ENCODE measurements at places on chromosomes 2 and 18. TPM values are rescaled to one million over a fixed set of nuclear protein-coding genes. Genes with fewer than 3 reads are reported as not detected.
A peak's percentile ranks its signal among the peaks of the same experiment; 100 is the strongest.

Gene NEURL3
- total RNA-seq, result not detected

Gene CCDC102B
- total RNA-seq, result 1.8 TPM

Gene L3MBTL4
- 12.3 TPM for total RNA-seq

Gene IL1F10
- not detected for total RNA-seq

Gene RASGRP3
- total RNA-seq, result 205 TPM

Gene SPP2
- total RNA-seq, result not detected

Gene C2orf15
- 1.2 TPM for total RNA-seq

- no peak overlapping the region for H3K4me3 ChIP-seq
- DNase-seq, result no peak
- no peaks in the 10 kb centered on the region for H3K36me3 ChIP-seq
- H3K4me1 ChIP-seq, result no peaks in the 10 kb centered on the region
- H3K27me3 ChIP-seq, result peaks cover 2% of the 10 kb centered on the region
Measured at GRCh38 chr18:35197296-35197695, 43.5 kb upstream of the ZNF397 start.

DNA sequence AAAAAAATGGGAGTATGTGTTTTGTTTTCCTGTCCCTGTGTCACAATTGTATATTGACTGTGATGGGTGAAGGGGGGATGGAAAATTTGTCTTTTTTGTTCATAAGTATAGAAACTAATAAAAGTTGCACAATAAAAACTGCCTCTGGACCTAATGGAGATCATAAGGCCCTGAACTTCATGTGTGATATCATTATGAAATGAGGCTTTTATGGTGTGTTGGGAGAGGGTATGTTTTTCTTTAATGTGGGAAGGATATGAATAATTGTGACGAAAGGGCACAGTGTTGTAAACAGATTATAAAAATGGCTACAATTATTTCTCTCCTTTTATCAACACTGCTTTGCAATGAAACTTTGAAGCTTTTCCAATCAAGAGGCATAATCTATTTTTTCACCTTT is 1889.3 kb upstream of the CELF4 start:
- no peaks in the 10 kb centered on the region for H3K27me3 ChIP-seq
- H3K4me3 ChIP-seq, result no peak overlapping the region
- no peak overlapping the region for H3K27ac ChIP-seq
- DNase-seq, result no peak
- H3K36me3 ChIP-seq, result no peaks in the 10 kb centered on the region
- H3K4me1 ChIP-seq, result no peaks in the 10 kb centered on the region

- no peak for DNase-seq
- peak overlapping the region; percentile 42 for H3K27ac ChIP-seq
- H3K4me1 ChIP-seq, result peaks cover 30% of the 10 kb centered on the region
- H3K36me3 ChIP-seq, result no peaks in the 10 kb centered on the region
Measured at GRCh38 chr18:72091369-72091768, 452.8 kb downstream of the CBLN2 start.

- DNase-seq, result no peak
- H3K27me3 ChIP-seq, result no peaks in the 10 kb centered on the region
- H3K4me3 ChIP-seq, result peak overlapping the region; percentile 78
- peaks cover 41% of the 10 kb centered on the region for H3K36me3 ChIP-seq
- H3K27ac ChIP-seq, result peak overlapping the region; percentile 96
Measured at GRCh38 chr2:197292619-197293018, 18.0 kb downstream of the ANKRD44 start.

DNA sequence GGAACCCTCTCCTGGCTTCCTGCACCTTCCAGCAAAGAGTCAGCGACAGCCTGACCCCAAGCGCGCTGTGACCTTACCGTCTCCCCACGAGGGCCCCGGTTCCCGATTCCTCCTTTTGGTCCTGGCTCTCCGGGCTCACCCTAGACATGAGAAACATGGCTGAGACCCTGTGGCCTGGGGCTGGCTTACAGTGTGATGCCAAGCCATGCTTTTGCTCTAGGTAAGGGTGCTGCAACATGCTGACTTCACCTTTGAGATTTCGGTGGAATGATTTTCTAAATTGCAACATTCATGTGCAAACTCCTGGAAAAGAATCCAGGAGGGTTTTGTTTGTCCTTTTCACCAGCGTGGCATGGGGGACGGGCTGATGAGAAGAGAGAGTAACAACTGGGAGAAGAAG is 63.9 kb downstream of the COL6A3 start:
- peaks cover 8% of the 10 kb centered on the region for H3K27me3 ChIP-seq
- H3K4me3 ChIP-seq, result no peak overlapping the region
- DNase-seq, result no peak
- H3K36me3 ChIP-seq, result no peaks in the 10 kb centered on the region
- H3K27ac ChIP-seq, result no peak overlapping the region
- H3K4me1 ChIP-seq, result no peaks in the 10 kb centered on the region

- H3K27me3 ChIP-seq, result no peaks in the 10 kb centered on the region
- no peaks in the 10 kb centered on the region for H3K4me1 ChIP-seq
- H3K36me3 ChIP-seq, result no peaks in the 10 kb centered on the region
- H3K27ac ChIP-seq, result no peak overlapping the region
Measured at GRCh38 chr2:191385416-191386160, 140.4 kb downstream of the MYO1B start.

DNA sequence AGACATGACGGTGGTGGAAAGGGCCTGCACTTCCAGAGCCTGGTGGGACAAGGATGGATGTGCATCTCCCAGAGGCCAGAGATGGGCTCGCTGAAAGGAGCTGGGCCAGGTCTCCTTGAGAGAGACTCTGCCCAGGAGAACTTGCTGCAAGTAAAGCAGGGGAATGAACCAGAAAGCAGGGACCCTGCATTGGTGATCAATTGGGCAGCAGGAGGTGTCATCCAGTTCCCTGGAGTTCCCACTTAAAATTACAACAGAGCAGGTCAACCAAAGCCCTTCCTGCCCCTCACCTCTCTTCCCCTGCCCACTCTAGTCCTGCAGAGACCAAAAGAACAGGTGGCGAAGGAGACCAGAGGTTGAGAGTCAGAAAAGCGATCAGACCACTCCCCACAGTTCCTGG is 69.7 kb upstream of the CAB39 start:
- H3K27ac ChIP-seq, result no peak overlapping the region
- DNase-seq, result no peak
- peaks cover 23% of the 10 kb centered on the region for H3K4me1 ChIP-seq
- H3K27me3 ChIP-seq, result no peaks in the 10 kb centered on the region
- H3K36me3 ChIP-seq, result no peaks in the 10 kb centered on the region
- no peak overlapping the region for H3K4me3 ChIP-seq

GRCh38 chr18:24974431-24974830 is 377.5 kb downstream of the ZNF521 start:
- no peak overlapping the region for H3K27ac ChIP-seq
- H3K36me3 ChIP-seq, result no peaks in the 10 kb centered on the region
- no peaks in the 10 kb centered on the region for H3K4me1 ChIP-seq

- H3K4me3 ChIP-seq, result no peak overlapping the region
- no peaks in the 10 kb centered on the region for H3K4me1 ChIP-seq
- no peaks in the 10 kb centered on the region for H3K36me3 ChIP-seq
- no peaks in the 10 kb centered on the region for H3K27me3 ChIP-seq
- H3K27ac ChIP-seq, result no peak overlapping the region
- no peak for DNase-seq
Measured at GRCh38 chr2:112957511-112957910, 20.3 kb upstream of the IL36G start.

DNA sequence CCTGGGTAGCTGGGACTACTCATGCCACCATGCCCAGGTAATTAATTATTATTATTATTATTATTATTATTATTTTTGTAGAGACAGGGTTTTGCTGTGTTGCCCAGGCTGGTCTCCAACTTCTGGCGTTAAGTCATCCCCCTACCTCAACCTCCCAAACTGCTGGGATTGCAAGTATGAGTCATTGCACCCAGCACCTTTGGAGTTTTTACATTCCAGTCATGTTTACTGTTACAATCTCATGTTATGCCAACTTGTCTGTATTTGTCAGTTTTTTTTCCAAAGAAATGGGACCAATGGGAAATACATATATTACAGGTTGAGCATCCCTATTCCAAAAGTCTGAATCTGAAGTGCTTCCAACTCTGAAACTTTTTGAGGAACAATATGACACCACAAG is 903.8 kb downstream of the SLC4A3 start:
- DNase-seq, result no peak
- H3K4me3 ChIP-seq, result no peak overlapping the region
- H3K27me3 ChIP-seq, result no peaks in the 10 kb centered on the region
- no peaks in the 10 kb centered on the region for H3K36me3 ChIP-seq
- no peak overlapping the region for H3K27ac ChIP-seq

DNA sequence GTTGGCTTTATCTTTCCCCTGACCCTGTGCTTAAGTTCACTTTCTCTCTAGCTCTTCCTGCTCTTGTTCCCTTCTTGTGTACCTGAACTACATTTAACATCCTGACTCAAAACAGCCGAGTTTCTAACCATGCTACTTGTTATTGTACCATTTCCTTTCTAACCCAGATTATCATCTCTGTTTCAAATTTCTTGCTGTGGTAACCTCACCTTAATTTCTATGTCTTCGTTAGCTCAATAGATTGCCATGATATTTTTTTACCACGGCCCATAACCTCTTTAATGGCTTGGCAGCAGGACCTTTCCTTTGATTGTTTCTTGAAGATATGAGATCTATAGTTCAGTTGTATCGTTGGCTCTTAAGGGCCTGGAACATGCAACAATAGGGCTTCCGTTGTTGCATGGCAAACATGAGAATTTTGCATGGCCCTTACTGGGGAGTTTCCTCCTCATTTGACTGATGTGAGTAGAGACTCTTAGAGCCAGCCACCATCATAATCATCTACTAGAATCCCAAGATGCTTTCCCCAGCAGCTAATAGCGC is 11.1 kb downstream of the CFAP36 start:
- H3K27me3 ChIP-seq, result no peaks in the 10 kb centered on the region
- no peaks in the 10 kb centered on the region for H3K4me1 ChIP-seq
- no peak for DNase-seq
- peaks cover 43% of the 10 kb centered on the region for H3K36me3 ChIP-seq

DNA sequence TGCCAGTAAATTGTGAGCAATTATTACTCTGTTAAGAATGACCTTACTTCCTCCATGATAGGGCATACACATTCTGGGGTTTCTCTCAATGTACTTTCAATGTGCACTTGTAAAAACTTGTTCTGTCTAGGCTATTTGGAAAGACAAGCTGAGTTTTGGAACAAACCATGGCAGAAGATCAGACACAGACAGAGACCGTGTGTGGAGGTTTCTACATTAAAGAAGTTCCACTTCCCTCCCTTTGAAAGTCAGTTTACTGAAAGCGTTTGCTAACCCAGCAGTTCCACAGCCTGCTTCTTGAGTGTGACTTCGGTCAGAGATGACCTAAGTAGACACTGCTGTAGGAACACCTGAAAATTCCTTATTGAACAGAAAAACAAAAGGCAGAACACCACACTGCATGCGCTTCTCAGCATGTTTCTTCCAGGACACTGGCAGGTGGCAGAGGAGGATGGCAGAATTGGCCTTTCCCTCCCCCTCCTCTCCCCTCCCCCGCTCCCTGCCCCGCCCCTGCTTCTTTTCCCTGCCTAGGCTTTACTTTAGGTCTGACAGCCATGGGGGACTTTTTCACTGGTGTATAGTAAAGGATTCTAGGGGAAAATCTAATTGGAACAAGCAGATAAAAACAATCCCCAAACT is 109.8 kb downstream of the NOL10 start:
- H3K27ac ChIP-seq, result no peak overlapping the region
- H3K4me1 ChIP-seq, result peaks cover 2% of the 10 kb centered on the region
- peaks cover 80% of the 10 kb centered on the region for H3K36me3 ChIP-seq
- H3K4me3 ChIP-seq, result no peak overlapping the region

DNA sequence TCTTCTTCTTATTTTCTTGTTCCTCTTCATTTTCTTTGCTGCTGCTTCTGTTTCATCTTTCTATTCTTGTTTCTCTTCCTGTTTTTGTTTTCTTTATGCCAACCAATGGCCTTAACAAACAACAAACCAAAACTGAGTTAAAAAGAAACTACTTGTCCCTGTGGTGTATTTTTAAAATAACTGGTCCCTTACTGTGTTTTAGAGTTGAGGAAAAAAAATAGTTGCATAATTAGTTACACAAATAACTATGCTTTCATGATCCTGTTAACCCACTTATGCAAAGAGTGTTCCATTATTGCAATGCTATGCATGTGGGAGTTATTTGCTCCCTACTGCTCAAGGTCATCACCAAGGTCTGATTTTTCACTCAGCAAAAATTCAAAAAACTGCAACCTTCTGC is 39.5 kb upstream of the IMP4 start:
- no peaks in the 10 kb centered on the region for H3K4me1 ChIP-seq
- H3K27ac ChIP-seq, result no peak overlapping the region
- no peaks in the 10 kb centered on the region for H3K36me3 ChIP-seq
- H3K27me3 ChIP-seq, result peaks cover 15% of the 10 kb centered on the region
- DNase-seq, result no peak

- no peak overlapping the region for H3K27ac ChIP-seq
- no peak overlapping the region for H3K4me3 ChIP-seq
- DNase-seq, result no peak
- H3K36me3 ChIP-seq, result peaks cover 96% of the 10 kb centered on the region
- peaks cover 12% of the 10 kb centered on the region for H3K4me1 ChIP-seq
Measured at GRCh38 chr2:47028846-47029560, 113.4 kb upstream of the MCFD2 start.

DNA sequence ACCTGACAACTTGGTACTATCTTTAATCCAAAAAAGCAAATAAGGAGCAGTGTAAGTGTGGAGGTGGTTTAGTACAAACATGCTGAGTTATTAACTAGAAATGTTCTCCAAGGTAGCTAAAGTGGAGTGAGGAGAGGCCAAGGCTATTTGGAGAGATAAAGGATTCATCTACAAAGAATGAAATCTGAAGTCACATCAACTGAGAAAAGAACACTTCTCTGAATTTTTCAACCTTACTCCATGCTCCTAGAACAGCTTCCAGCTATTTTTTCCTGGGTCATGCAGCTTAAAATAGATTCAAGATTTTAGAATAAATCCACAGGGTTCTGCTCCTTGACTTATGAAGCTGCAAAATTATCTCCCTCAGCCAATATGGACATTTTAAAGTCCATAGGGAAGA is 18.7 kb downstream of the IMMT start:
- H3K4me3 ChIP-seq, result no peak overlapping the region
- H3K4me1 ChIP-seq, result peaks cover 21% of the 10 kb centered on the region
- no peaks in the 10 kb centered on the region for H3K27me3 ChIP-seq
- H3K36me3 ChIP-seq, result peaks cover 70% of the 10 kb centered on the region
- DNase-seq, result no peak

GRCh38 chr2:142862299-142862698 is 15.2 kb upstream of the KYNU start:
- DNase-seq, result no peak
- H3K27me3 ChIP-seq, result no peaks in the 10 kb centered on the region
- H3K27ac ChIP-seq, result no peak overlapping the region
- H3K36me3 ChIP-seq, result no peaks in the 10 kb centered on the region
- no peak overlapping the region for H3K4me3 ChIP-seq
- peaks cover 28% of the 10 kb centered on the region for H3K4me1 ChIP-seq

DNA sequence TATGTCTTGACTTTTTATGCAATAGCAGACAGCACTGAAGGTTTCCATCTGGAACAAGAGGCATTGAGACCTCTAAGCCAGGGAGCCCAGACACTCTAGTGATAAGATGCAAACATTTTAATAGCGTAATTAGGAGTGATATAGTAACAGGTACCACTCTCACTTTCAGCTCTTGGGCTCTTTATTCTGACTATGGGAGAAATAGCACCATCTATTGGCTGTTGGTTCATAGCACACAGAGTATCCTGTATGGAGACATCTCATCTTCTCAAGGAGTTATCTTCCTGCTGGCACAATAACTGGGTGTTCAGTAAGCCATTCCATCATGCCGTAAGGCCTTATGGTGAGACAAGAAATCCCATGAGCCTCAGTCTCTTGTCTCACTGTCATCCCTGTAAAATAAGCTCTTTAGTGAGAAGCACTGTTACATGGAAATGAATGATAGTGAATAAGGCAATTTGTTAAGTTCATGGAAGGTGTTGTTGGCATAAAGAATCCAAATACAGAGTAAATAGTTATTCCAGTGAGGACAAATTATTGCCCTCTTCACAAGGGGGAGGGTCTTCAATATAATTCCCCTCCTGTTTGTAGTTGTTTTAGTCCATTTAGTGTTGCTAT is 48.3 kb downstream of the THUMPD2 start:
- peaks cover 21% of the 10 kb centered on the region for H3K36me3 ChIP-seq
- H3K27me3 ChIP-seq, result no peaks in the 10 kb centered on the region
- no peak overlapping the region for H3K4me3 ChIP-seq
- no peak overlapping the region for H3K27ac ChIP-seq
